ENCODE measurements at places on chromosomes 11 and 22.

DNA sequence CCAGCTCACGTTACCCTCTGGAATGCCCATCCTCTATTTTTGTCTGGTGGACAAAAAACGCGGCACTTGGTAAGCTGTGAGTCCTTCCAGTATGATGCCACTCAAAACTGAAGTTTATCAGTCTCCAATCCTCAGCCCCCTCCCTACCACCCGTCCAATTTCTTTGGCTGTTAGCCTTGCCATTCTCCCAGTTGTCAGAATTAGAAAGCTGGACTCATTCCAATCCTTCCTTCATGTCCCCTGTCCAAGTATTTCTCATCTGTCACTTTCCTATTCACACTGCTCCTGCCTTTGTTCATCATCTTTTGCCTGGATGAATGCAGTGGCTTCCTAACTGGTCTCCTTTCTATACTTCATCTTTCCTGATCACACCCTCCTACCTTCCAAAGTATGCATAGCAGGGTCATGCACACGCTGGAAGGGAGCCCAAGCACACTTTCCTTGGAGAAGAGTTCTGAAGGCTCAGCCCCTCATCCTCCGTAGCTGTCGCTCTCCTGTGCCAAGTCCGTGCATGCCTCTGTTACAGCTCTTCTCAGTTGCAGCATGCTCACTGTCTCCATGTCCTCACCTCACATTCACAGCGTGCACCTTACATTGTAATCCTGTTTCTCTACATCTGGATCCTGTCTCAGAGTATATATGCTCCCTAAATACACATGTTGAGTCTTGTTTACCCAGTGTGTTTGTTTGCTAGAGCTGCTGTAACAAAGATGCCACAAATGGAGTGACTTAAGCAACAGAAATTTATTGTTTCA lies 19.4 kb downstream of the APLP2 start:
- DNase-seq: no peak

DNA sequence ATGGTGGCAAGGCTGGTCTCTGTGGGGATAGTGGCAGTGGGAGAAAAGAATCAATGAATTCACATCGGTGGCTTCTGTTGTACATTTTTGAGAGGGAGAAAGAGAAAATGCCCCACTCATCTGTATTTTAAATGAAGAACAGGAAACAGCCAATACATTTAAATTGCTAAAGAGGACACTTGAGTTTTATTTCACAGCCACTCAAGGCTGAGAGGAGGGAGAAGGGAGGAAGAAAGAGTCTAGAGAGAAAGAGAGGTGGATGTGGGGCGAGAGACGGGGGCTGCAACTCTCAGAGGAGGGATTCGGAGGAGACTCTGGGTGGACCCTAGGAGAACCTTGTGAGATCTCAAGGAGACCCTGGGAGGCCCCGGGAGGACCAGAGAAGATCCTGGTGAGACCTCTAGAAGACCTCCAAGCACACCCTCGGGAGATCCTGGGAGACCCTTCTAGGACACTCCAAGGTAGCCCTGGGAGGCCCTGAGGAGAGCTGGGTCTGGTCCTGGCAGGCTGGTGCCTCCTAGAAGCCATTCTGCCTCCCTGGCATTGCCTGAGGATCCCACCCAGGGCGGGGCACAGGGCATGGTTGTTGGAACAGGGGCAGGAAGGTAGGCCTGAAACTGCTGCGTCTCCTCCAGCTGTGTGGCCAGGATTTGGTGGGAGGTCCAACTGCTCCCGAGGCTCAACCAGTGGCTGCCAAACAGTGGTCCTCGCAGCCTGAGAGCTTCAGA lies 91.0 kb upstream of the SHISAL1 start:
- no peak for DNase-seq

GRCh38 chr11:122653916-122654585 lies 1.5 kb upstream of the UBASH3B start:
- no peak for DNase-seq

GRCh38 chr11:8577791-8578581 lies 16.0 kb downstream of the STK33 start:
- no peak for DNase-seq

DNA sequence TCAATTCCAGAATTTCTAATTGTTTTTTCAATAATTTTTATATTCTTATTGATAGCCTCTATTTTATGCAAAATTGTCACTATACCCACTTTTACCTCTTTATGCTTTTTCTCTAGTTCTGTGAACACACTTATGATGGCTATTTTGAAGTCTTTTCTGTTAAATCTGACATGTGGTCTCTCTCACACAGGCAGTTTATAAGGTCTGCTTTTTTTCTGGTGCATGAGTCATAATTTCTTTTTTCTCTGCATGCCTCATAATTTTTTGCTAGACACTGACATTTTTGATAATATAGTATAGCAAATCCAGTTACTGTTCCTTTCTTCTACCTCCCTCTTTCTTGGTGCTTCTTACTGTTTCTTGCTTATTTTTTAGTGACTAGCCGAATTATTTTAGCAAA lies 36.0 kb downstream of the ZBTB44 start:
- no peak for DNase-seq

GRCh38 chr11:63395697-63396096 lies 26.1 kb downstream of the SLC22A9 start:
- no peak for DNase-seq

- DNase-seq: no peak
Measured at GRCh38 chr11:115409116-115409670, 95.0 kb downstream of the CADM1 start.

GRCh38 chr11:118128721-118129470 lies 23.7 kb downstream of the SCN4B start:
- no peak for DNase-seq

DNA sequence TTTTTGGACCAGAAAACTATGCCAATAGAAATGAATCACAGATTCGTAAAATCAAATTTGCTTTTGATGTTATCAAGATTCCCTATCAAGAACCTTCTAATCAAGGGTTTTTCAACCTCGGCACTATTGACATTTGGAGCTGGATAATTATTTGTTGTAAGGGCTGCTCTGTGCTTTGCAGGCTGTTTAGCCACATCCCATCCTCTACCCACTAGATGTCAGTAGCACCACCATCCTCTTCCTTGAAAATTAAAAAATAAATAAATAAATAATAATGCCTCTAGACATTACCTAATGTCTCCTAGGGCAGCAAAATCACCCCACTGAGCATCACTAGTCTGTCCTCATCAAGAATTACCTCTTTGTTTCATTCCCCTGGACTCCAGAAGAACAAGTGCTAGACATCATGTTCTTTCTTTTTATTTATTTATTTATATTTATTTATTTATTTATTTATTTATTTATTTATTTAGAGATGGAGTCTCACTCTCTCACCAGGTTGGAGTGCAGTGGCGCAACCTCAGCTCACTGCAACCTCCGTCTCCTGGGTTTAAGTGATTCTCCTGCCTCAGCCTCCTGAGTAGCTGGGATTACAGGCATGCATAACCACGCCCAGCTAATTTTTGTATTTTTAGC lies 744.7 kb downstream of the KCNA4 start:
- no peak for DNase-seq

DNA sequence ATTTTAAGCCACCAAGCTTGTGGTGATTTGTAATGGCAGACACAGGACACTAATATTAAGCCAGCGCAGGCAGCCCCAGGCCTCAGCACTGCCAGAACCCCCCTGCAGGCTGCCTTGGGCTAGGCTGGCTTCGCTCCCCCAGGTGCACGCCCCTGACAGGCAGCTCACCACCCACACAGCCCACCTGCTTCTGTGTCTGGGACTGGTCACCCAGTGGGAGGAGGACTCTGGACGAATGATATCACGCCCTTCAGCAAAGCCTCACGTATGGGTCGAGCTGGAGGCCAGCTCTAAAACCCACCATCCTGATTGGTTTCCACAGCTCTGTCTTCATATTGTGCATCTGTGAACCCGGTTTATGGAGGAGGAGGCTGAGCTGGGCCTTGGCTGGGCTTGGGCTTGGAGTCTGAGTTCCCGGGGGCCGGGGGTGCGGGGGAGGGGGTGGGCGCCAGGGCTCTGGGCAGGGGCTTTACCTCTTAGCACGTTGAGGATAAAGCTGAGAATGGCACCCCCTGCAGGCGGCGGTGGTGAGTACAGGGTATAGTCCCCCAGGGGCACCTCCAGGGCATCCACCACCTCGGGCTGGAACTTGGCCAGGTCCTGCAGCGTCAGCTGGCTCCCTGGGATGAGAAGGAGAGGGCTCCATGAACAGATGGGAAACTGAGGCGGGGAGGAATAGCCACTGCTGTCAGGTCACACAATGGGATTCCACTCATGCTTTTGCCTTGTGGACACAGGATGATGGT lies 13.8 kb downstream of the GGT5 start:
- DNase-seq: peak; percentile 82

- no peak for DNase-seq
Measured at GRCh38 chr11:72962084-72962483, 147.9 kb downstream of the ATG16L2 start.

GRCh38 chr11:92765082-92765840 lies 204.2 kb upstream of the MTNR1B start:
- DNase-seq: no peak

DNA sequence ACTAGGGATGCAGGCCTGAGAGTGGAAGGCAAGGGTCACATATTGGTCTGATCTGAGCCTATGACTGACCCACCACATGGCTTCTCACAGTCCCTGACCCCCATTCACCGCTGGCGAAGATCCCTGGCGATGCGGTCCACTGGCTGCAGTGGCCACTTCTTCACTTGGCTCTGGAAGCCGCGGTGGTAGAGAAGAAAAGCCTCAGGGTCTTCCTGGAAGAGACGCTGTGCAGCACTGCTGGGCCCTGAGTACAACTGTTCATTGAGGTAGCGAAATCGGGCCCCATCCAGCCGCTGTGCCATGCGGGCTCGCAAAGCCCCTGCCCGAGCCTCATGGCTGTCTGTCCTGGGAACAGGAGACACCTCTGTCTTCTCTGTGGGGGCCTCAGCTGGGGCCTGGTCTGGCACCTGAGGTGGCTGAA lies 2.4 kb downstream of the RRP8 start:
- no peak for DNase-seq

- no peak for DNase-seq
Measured at GRCh38 chr11:65301491-65302329, 13.0 kb upstream of the CDC42EP2 start.

DNA sequence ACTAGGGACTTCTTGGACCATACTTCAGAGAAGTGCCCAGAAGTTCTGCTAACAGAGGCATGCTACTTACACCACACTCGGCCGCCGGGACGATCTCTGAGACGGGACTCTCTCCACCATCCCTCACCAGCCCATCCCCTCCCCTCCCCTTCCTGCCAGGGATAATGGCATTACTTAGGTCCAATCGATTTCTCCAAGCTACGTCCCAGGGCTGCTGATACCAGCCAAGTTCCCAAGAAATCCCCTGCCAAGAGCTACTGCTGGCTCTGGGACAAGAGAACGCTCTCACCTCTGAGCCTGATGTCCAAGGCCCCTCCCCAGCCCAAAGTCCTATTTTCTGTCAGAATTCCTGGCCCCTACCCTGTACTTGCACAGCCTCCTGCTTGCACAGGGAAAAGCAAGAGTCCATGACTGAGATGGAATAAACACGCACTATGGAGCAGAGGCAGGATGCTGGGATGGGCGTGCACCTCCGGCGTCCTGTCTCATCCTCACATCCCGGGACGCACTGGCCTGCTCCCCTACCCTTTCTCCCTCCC lies 42.7 kb downstream of the GDPD5 start:
- DNase-seq: no peak

- no peak for DNase-seq
Measured at GRCh38 chr11:115843111-115843510, 338.9 kb upstream of the CADM1 start.
